ENCODE measurements at places on chromosomes 6 and 20. TPM values are rescaled to one million over a fixed set of nuclear protein-coding genes. Genes with fewer than 3 reads are reported as not detected.
A peak's percentile ranks its signal among the peaks of the same experiment; 100 is the strongest.

DNA sequence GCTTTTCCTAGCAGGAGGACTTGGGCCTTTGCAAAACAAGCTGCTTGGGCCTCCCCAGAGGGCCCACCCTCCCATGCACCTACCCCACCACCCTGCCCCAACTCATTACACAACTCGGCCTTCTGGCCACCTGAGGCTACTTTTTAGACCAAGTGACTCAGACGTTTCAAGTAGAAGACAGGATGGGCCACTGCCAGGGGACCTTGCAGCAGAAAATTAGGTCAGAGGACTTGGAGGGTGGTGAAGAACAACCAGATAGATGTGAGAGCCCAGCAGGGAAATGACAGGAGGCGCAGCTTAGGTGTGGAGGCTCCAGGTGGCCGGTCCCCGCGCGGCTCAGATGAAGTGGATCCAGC, 1.4 kb downstream of the PPP1R3D start:
- H3K27me3 ChIP-seq, result no peaks in the 10 kb centered on the region
- DNase-seq, result peak; percentile 18
- H3K27ac ChIP-seq, result no peak overlapping the region
- H3K4me3 ChIP-seq, result no peak overlapping the region
- peaks cover 26% of the 10 kb centered on the region for H3K4me1 ChIP-seq
- H3K36me3 ChIP-seq, result peaks cover 11% of the 10 kb centered on the region

Gene OR2J3
- total RNA-seq, result not detected

DNA sequence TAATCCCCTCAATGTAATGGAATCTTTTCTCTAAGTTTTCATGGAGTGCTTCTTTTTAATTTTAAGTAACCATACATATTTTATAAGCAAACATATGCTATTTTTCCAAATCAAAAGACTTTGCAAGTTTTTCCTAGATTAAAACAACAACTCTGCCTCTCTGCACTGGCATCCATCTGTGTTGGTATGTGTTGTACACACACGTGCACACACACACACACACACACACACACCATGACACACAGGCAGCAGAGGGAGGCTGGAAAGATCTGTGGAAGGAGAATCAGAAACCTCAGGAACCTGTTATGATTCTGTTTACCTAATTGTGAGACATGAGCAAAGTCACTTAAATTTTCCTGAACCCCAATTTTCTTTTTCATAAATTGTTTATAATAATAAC, 295.0 kb upstream of the PRDM1 start:
- H3K4me3 ChIP-seq, result no peak overlapping the region
- H3K36me3 ChIP-seq, result no peaks in the 10 kb centered on the region
- no peak overlapping the region for H3K27ac ChIP-seq
- DNase-seq, result no peak

DNA sequence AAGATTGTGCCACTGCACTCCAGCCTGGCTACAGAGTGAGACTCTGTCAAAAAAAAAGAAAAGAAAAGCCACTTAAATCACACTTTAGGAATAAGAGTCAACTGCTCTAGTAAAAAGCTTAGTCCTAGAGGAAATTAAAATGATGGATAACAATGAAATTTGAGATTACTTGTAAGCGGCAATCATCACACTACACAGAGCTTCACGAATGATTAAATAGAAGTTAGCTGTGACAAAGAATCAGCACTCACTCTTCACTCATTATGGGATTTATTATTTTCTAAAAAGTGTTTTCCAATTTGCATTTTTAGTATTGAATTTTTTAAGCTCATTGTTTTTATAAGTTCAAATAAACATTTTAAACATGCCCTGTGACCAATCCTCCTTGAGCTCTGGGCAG, 718.0 kb downstream of the UTRN start:
- no peaks in the 10 kb centered on the region for H3K36me3 ChIP-seq
- no peak overlapping the region for H3K4me3 ChIP-seq
- DNase-seq, result no peak
- no peaks in the 10 kb centered on the region for H3K27me3 ChIP-seq
- H3K27ac ChIP-seq, result no peak overlapping the region

DNA sequence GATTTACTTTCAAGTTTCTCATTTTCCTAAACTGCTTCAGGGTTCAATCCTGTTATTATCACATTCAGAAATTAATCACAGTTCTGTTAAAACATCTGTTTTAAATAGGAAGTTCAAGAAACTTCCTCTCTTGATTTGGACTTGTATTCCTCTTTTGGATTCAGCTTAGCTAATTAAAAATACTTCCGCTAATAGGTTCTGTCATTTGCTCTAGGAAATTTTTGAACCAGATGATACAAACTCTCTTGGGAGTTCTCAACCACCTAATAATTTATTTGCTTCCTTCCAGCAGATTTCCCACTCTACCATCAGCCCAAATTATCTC, 15.9 kb upstream of the TMEM30A start:
- no peaks in the 10 kb centered on the region for H3K27me3 ChIP-seq
- no peak overlapping the region for H3K27ac ChIP-seq
- no peaks in the 10 kb centered on the region for H3K36me3 ChIP-seq
- H3K4me1 ChIP-seq, result no peaks in the 10 kb centered on the region
- no peak overlapping the region for H3K4me3 ChIP-seq

Gene MLN
- not detected for total RNA-seq
